ENCODE measurements at places on chromosomes 3 and 15.
A peak's percentile ranks its signal among the peaks of the same experiment; 100 is the strongest.

GRCh38 chr3:36417237-36417636 lies 36.9 kb downstream of the STAC start:
- DNase-seq: no peak

GRCh38 chr3:25820366-25820765 lies 30.5 kb downstream of the OXSM start:
- DNase-seq: no peak

- no peak for DNase-seq
Observed at GRCh38 chr3:113151461-113152031, 59.8 kb upstream of the BOC start.

- DNase-seq: no peak
Observed at GRCh38 chr15:55407498-55408011, 604 bp downstream of the CCPG1 start.

- DNase-seq: no peak
Observed at GRCh38 chr3:161745741-161746140, 249.1 kb downstream of the OTOL1 start.

DNA sequence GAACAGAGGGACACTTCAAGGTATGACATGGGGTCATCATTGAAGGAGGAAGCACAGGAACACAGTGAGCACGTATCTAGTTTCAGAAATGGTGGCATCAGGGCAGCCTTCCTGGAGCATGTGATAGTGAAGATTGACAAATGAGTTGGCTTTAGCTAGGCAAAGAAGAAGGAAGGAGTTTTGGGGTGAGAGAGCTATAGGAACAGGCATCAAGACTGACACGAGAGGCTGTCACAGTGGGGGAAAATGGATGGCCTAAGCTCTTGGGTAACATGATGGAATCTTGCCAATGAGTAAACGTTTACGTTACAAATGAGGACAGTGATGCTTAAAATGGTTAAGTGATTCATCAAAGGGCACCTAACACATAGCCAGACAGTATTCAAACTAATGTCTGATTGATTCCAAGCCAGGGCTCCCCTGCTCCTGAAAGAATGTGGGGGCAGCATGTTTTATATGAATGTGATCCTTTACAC lies 23.1 kb upstream of the GPR171 start:
- DNase-seq: no peak

- DNase-seq: no peak
Observed at GRCh38 chr15:70344666-70345065, 246.9 kb upstream of the TLE3 start.

GRCh38 chr3:134600685-134601463 lies 49.9 kb downstream of the KY start:
- DNase-seq: peak; percentile 60

GRCh38 chr15:59290295-59291212 lies 82.1 kb downstream of the MYO1E start:
- DNase-seq: no peak

DNA sequence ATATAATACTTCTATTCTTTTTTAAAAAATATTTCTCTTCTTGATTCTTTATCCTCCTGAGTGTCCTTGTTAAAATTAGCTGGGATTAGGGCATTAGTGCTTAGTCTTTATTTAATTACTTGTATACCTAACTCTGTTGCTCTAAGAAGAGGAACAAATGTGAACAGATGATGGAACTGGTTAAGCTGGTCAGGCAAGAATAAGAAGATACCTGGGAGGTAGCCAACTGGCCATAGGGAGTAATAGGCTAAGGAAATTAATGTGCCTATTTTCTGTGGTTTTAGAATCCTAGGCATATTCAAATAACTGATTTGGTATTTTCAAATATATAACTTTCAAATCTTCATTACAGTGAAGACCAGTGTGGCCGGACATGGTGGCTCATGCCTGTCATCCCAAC lies 54.4 kb downstream of the EIF3J start:
- no peak for DNase-seq

DNA sequence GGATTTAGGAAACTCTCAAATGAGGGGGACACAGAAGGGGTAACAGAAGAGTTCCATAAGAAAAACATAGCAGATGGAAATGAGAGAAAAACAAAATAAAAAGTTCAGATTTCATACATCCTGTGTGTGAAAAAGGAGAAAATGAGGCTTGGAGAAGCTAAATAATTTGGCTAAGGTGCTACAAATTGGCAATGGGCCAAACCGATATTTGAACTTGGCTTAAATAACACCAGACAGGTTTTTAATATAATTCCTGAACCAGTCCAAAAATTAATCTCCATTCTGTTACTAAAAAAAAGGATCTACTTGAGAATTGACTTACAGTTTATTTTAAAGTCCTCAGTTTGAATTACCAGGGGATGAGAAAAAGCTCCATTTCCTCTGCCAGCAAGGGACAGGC lies 342.9 kb upstream of the DPH6 start:
- no peak for DNase-seq

GRCh38 chr15:28096670-28097431 lies 2.3 kb downstream of the OCA2 start:
- no peak for DNase-seq

- DNase-seq: no peak
Observed at GRCh38 chr3:187626581-187626980, 43.6 kb downstream of the SST start.

DNA sequence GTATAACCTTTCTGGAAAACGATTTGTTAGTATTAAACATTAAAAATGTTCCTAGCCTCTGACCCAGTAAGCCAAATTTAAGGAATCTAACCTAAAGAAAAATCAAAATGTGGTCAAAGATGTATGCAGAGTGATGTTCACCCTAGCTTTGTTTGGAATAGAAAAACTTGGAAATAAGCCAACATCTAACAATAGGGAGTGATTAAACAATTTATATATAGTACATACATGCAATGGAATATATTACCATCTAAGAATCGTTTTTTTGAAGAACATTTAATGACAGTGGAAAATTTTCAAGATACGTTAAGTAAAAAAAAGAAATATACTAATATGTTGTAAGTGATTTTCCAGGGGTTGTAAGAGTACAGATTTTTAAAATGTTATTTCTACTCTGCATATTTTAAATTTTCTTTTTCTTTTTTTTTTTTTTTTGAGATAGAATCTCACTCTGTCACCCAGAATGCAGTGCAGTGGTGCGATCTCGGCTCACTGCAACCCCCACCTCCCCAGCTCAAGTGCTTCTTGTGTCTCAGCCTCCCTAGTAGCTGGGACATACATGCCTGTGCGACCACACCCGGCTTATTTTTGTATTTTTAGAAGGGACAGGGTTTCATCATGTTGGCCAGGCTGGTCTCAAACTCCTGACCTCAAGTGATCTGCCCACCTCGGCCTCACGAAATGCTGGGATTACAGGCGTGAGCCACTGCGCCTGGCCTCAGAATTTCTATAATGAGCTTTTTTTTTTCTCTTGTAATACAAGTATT lies 54.9 kb downstream of the ANP32A start:
- no peak for DNase-seq

DNA sequence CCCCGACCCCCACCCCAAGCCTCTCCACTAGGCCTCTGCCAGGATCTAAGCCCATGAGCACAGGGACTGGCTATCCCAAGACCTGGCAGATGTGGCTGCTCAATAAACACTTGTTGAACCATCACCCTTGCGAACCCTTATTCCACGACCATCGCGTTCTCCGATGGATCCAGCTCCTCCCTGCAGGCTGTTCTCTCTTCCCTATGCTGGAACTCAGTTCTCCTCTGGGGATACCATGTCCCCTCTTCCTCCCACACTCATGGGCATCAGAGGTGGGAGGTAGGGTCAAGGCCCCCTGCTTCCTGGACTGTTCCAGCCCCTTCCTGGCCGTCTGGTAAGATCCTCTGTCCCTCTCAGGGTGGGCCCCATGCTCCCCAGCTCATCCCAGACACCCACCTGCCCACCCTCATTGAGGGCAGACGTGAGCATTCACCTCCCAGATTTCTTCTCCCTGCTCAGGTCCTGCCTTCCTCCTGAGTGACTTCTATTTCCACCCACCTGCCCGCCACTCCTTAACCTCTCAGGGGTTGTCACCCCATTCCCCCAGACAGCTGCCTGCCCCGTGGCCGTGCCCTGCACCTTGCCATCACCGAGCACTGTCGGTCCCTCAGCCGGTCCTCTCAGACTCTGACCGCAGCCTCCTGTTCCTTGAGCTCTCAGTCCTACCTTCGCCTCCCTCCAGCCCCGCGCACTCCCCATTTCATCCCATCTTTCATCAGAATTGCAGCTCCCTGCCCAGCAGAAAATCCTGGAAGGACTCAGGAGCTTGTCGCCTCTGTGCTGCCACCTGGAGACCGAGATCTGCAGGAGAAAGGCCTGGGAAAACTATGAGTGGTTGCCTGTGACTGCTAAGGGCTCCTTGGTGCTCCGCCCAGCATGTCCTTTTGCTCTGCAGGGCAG lies 42.0 kb downstream of the PML start:
- DNase-seq: no peak

- DNase-seq: no peak
Observed at GRCh38 chr15:95304151-95304946, 1026.2 kb upstream of the NR2F2 start.

GRCh38 chr15:84391191-84391590 lies 155.6 kb downstream of the GOLGA6L4 start:
- no peak for DNase-seq

DNA sequence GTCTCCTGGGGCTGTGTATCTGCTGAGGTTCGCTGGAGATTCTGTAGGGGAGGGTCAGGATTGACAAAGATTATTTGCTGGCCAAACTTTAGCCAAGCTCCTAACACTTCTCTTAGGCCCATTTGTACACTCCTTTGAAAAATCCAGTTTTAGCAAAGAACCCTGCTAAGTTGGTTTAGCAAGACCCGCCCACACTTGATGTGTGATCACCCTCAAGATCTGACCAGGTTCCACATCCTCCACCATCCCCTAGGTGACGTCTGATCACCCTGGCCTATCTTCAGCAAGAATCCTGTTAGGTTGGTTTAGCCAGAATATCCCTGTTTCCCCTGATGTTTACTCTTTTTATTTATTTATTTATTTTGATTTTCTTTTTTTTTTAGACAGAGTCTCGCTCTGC lies 14.8 kb upstream of the SLC35G2 start:
- DNase-seq: no peak

- no peak for DNase-seq
Observed at GRCh38 chr15:41935566-41936020, 36.8 kb downstream of the EHD4 start.

DNA sequence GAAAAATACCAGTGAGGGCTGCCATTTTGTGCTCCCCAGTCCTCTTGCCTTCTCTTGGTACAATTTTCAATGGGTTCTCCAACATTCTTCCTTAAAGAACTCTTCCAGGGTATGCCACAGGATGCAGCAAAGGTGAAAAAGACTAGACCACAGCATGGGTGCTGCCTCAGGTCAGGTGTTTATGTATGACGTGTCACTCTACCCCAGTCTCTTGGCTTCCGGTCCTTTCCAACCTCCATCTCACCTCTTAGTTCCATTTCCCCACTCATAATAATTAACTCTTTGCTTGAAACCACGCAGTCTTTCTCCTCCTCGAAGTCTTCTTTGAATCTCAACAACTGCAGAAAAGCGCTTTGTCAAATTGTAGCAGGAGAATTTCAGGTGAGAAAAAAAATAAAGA lies 104.7 kb upstream of the TBC1D5 start:
- DNase-seq: no peak

DNA sequence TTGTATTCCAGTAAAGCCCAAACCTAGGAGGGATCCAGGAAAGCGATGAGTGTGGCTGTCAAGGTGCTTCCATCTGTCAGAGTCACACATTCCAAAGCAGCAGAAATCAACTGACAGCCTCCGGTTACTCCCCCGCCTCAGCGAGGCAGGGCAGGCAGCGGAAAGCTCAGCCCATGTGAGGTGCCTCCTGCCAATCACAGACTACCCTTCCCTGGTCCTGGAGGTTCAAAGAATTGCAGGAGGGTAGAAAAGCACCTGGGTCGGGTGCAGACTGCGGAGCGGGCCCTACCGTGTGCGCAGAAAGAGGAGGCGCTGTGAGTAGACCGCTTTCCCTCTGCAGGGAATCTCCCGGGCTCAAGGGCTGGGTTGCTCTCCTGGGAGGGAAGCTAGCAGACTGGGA lies at the start of gene UPK1B:
TSS of gene UPK1B (plus strand) at position 274 of the 400 bp plus-strand sequence. CDS start 13,144 bp downstream, outside the sequence.
- no peak for DNase-seq

- DNase-seq: no peak
Observed at GRCh38 chr3:57646723-57647122, 46.2 kb downstream of the DENND6A start.

GRCh38 chr3:71873093-71873611 lies 88.2 kb upstream of the PROK2 start:
- no peak for DNase-seq

Data from stimulated activated CD4-positive, alpha-beta T cell treated with anti-CD3 and anti-CD28 coated beads, Interleukin-4, amount 100 ng/mL, for 4 hours (primary cell).